Activated T-cell treated with anti-CD3 and anti-CD28 coated beads, Interleukin-2, amount 50 U/mL, for 72 hours (primary cell): ENCODE measurements at places on chromosomes 1 and 21.
A peak's percentile ranks its signal among the peaks of the same experiment; 100 is the strongest.

DNA sequence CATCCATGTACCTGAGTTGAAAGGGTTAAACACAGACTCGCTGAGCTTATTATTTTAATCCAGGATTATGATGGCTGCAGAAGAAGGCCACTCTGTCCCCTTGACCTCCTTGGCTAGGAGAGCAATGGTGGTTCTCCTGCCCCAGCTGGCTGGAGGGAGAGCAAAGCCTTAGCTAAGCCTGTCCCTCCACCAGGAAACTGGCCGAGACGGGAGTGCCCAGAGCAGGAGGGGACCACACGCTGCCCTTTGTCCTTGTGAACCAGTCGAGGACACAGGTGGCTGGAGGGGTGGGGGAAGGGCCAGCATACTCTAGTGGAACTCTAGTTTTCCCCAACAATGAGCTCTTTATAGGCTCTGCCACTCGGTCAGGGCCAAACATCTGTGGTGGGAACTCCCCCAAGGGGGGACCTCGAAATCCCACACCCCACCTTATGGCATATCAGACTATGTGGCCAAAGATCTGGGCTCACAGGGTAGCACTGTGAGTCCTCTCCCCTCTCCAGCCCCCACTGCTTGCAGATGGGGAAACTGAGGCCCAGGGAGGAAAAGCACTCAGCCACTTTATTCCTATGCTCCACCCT is 12.9 kb downstream of the KIAA1614 start:
- no peak for DNase-seq

DNA sequence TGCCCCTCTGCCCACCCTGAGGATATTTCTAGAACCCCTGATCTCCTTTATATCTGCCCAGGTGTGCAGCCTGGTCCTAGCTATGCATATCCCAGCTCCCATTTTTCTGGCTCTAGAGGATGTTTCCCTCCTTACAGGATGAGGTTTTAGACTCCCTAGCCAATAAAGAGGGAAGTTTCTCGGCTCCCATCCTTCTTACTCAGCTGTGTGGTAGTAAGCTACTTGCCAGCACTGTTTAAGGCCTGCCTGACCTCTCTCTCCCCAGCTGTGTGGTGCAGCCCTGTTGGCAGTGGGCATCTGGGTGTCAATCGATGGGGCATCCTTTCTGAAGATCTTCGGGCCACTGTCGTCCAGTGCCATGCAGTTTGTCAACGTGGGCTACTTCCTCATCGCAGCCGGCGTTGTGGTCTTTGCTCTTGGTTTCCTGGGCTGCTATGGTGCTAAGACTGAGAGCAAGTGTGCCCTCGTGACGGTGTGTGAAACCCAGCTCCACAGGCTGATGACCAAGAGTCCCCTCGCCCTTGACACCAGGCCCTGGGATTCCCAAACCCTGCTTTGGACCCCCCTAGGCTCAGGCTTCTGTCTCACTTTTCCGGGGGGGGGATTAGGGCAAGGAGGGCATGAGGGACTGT is 7.8 kb upstream of the P3R3URF start:
- DNase-seq: no peak

GRCh38 chr1:199756066-199756465 is 271.4 kb upstream of the NR5A2 start:
- DNase-seq: no peak

DNA sequence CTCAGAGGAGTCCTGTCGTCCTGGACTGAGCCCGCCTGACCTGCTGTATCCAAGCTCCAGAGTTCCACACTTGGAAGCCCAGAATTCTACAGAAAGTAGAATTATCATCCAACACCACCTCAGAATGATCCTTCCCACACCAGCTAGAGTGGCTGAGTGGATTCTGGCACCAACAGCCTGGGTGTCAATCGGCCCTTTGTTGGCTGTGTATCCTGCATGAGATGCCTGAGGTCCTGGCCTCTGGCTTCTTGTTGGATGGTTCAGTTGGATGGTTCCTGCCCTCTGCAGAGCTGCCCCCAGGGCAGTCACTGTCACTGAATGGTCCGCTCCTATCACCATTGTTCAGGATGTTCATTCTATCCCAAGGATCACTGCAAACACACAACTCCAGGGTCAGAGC is 49.8 kb downstream of the PGBD5 start:
- no peak for DNase-seq

GRCh38 chr1:103063921-103064320 is 44.4 kb downstream of the COL11A1 start:
- DNase-seq: no peak

DNA sequence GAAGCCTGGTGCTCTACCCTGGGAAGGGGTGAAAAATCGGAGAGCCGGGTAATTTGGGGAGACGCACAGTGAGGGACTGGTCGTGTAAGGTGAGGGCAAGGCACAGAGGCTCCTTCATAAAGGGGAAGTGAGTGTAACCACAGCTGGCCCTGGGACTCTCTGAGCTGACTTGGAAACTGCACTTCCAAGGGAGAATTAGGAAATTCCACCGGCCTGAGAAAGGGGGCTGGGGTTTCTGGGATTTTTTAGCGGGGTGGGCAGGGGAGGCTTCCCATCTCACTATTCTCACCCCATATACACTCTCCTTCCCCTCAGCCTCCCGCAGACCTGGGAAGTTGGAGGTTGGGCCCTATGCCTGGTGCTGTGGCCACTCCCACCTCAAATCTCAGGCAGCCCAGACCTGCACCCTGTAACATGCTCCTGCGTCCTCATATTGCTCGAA is 88.3 kb upstream of the IPO9 start:
- no peak for DNase-seq

GRCh38 chr1:3688356-3689137 is 36.2 kb downstream of the TP73 start:
- no peak for DNase-seq

GRCh38 chr1:159172614-159173291 is 1.3 kb downstream of the CADM3 start:
- DNase-seq: no peak

GRCh38 chr1:1320666-1321448 is 3.6 kb downstream of the INTS11 start:
- DNase-seq: no peak

GRCh38 chr1:207672522-207673130 is 27.7 kb downstream of the CR1L start:
- no peak for DNase-seq

DNA sequence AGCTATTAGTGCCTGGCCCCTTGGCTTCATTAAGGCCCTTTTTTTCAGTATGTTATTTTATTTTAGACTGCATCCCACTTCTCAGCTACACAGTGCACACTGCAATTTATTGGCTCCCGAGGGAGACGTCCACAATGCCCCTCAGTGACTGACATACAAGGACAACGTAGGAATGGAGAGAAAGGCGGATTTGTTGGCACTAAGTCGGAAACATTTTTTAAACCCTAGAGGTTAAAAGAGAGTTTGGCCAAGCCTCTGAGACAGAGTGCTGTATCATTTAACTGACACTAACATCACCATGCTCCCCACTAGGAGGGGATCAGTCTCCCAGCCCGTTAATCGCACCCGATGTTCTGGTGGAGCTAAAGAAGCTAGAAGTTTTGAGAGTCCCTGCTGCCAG is 45.7 kb upstream of the FOXD3 start:
- DNase-seq: no peak

DNA sequence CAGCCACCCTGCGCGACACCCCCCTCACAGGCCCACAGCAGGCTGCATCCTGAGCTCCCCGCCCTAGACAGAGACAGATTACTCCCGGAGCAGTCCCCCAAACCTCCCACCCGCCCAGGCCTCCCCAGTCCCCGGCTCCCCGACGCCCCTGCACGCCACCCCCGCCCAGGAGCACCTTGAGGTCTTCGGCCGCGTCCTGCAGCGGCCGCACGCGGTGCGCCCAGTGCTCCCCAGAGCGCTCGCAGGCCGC is 731 bp downstream of the TRIM11 start:
- DNase-seq: no peak

- DNase-seq: no peak
Observed at GRCh38 chr1:231748760-231749415, 122.3 kb downstream of the DISC1 start.

- DNase-seq: peak; percentile 53
Observed at GRCh38 chr1:115089420-115090185, at the start of gene TSPAN2. Gene TSPAN2 (minus strand): TSS chr1:115089503. CDS start chr1:115089432, 71 bp downstream.

DNA sequence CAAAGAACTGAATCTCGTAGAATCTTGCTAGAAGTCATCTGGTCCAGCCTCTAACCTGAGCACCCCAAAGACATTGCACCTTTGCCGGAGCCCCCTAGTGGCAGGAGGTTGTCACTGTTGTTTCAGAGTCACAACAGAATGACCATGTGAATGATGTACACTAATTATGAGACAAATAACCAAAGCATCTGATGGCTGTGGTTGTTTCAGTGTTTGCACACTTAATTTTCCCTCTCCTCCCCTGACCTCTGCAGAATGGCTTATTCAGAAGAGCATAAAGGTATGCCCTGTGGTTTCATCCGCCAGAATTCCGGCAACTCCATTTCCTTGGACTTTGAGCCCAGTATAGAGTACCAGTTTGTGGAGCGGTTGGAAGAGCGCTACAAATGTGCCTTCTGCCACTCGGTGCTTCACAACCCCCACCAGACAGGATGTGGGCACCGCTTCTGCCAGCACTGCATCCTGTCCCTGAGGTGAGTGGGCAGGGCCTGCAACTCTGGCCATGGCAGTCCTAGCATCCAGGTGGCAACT is 26.4 kb downstream of the TRAF5 start:
- peak; percentile 51 for DNase-seq

DNA sequence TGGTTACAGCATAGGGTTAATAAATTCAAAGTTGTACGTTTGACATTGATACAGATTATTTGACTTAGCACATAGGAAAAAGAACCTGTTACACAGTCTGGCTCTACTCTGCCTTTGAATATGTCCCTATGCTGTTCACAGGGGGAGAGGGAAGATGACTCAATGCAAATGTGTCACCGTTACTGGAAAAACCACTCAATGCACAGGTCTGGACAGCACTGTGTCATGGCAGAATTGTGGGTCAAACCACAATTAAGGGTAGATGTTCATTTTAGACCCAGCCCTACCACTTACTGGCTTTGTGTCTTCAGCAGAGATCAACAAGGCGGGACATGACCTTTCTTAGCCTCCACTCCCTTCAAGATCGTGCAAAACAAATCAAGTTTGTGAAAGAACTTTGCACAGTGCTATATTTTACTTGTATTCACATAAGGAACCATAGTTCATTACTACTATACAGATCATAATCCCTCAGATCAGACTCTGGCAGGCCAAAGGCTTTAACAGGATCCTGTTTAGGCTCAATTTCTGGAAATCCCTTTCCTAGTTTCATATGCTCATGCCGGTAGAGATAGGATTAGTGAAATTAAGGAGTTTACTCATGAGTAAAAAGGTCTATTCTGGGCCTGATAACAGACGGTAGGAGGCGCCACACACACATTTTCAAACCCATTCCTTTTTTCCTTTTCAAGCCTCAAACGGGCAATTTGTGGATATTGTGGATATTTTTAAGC is 22.1 kb downstream of the EIF2D start:
- peak; percentile 82 for DNase-seq

GRCh38 chr1:55876276-55877060 is 661.3 kb upstream of the USP24 start:
- DNase-seq: no peak

DNA sequence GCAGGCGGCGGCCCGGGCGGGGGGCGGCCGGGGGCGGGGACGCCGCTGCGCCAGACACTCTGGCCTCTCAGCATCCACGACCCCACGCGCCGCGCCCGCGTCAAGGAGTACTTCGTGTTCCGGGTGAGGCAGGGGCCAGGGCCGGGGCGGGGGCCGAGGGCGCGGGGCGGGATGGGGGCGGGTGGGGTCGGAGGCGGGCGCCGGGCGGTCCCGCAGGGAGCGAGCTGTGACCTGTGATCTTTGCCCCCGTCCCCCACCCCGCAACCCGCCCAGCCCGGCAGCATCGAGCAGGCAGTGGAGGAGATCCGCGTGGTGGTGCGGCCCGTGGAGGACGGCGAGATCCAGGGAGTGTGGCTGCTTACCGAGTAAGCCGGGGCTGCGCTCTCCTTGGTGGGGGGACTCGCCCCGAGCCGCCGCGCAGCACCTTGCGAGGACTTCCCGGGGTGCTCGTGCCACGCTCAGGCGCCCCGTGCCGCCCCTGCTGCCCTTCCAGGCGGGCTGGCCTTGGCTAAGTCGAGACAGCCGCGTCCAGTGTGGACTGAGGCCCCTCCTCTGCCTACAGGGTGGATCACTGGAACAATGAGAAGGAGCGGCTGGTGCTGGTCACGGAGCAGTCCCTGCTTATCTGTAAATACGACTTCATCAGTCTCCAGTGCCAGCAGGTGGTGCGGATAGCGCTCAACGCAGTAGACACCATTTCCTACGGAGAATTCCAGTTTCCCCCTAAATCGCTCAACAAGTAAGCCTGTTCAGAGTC is 514 bp downstream of the TPRG1L start:
- DNase-seq: peak; percentile 41

DNA sequence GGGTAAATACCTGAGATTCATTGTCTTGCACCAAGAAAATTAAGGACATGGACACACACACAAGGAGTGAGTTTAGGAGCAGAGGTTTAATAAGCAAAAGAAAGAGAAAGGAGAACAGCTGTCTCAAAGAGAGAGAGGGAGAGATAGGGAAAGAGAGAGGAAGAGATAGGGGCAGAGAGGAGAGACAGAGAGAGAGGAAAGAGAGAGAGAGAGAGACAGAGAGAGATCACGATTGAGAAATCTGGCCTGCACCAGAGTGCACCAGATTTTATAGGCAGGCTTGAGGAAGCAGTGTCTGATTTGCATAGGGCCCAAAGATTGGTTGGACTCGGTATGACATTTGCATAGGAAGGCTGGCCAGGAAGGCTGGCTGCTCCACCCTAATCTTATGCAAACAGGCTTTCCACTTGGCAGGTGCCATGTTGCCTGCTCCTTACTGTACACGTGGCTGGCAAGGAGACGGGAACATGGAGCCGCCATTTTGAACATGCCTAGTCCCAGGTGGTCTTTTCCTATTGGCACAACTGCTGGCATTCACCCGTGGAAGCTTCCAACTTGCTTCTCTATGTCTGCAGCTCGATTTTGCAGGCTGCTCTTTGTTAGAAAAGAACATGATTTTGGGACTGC is 419.9 kb downstream of the ZP4 start:
- DNase-seq: no peak

- no peak for DNase-seq
Observed at GRCh38 chr1:60257531-60257930, 184.0 kb upstream of the C1orf87 start.

- DNase-seq: no peak
Observed at GRCh38 chr1:6864166-6864565, 78.9 kb downstream of the CAMTA1 start.

GRCh38 chr1:40199126-40199525 is 37.9 kb downstream of the RLF start:
- no peak for DNase-seq

DNA sequence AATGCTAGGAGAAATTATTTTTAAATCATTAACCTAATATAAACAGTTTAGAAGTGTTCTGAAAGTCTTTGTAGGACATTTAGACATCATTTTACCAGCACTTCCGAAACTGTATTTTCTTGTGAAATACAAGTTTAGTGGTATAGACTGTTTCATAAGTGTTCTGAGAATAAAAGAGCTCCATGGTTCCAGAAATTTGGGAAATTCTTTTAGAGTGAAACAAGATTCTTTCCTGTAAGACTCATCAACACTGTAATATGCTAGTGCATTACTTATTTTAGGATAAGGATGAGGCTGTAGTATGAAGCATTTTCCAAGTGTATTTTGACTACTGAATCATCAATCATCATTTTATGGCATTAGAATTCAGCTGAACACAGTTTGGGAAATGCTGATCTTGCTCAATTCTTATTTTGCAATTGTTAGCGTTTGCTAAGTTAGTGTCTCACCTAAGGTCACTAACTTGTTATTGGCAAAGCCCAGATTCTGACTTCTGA is 73.4 kb downstream of the CEP350 start:
- no peak for DNase-seq

- DNase-seq: no peak
Observed at GRCh38 chr1:55275941-55276341, 60.8 kb upstream of the USP24 start.
